ENCODE measurements at places on chromosomes 7 and 10.

DNA sequence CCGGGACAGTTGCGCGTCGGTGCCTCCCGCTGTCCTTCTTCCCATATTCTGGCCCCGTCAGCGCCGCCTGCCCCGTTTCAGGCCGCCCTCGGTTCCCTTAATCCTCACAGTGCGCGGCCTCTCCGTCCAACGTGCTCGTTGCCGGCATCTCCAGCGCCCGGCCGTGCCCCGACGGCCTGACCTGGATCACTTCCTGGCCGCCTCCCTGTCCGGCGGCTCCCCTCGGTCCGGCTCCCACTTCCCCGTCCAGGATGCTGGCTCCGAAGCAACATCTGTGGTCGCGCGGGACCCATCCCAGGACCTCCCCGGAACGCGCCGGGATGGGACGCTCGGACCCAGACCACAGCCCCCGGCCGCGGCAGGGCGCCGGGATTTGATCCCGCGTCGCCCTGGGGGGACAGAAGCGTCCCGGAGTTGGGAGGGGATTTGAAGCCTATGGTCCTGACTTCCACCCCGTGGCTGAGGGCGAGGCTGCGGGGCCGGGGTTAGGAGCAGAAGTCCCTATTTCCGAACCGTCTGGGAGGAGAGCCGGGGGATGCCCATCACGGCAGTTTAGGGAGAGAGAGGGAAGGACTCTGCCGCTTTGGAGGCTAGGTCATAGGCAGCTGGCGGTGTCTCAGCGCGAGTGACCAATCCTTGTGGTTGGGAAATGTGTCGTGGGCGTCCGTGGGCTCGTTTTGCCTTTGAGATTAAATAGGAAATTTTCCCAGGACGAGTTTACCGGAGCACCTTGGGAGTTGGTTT lies 53.8 kb downstream of the KCTD7 start:
- no peak for DNase-seq

DNA sequence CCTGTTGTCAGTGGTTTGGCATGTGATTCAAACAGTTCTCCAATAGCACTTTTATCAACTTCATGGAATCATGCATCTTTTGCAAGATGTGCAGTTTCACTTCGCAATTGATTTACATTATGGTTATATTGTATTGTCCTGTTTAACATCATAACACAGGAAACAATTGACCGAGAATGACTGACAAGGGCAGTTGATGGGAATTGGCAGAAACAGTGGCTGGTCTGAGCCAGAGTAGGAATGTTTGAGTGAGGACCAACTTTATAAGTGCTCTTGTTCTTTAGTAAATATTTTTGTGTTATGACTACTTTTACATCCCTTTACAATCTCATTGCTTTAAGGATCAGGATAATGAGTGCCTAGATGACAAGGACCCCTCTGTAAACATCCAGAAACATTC lies 2.2 kb downstream of the KLHL7 start:
- DNase-seq: no peak

DNA sequence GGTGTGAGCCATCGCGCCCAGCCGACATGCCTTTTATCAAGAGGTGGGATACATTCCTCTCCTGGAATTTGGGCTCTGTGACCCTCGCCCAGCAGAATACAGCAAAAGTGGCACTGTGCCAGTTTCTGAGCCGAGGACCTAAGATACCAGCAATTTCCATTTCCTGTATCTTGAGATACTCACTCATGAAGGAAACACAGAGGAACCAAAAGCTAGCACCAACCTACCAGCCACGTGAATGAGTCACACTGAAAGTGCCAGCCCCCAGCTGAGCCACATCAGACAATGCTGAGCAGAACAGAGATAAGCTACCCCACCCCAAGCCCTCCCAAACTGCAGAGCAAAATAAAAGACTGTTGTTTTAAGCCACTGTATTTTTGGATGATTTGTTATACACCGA lies 56.3 kb downstream of the CACUL1 start:
- no peak for DNase-seq

GRCh38 chr10:92755725-92756124 lies 66.0 kb downstream of the HHEX start:
- DNase-seq: no peak

All from fibroblast of skin of left quadriceps (primary cell).